ENCODE measurements at places on chromosomes 1 and 21.
A peak's percentile ranks its signal among the peaks of the same experiment; 100 is the strongest.

GRCh38 chr1:206887701-206888100 lies 9.5 kb upstream of the IL24 start:
- DNase-seq, result no peak

DNA sequence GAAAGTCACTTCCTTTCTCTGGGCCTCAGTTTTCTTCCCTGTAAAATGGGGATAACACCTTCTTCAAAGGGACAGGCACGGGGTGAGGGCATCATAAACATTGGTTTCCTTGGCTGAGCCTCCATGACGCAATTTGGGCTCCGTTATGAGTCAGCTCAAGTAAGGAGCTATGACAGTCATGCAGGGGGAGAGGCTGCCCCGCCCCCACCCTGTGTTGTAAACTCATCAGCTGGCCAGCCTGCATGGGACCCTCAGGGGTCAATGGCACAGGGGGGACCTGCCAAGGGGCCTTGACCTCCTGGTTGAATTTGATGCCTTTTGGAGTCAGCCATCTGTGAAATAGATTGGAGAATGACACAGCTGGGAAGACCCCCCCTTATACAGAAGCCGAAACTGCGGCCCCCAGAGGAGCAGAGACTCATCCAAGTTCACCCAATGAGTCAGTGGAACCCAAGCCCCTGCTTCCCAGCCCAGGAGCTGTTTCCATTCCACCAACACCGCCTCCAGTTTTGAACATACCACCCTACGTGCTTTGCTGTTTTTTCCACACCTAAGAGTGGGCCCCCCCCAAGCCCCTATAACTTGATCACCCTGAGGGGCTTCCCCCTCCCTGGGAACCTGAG lies 36.8 kb upstream of the RUNX3 start:
- no peak for DNase-seq

DNA sequence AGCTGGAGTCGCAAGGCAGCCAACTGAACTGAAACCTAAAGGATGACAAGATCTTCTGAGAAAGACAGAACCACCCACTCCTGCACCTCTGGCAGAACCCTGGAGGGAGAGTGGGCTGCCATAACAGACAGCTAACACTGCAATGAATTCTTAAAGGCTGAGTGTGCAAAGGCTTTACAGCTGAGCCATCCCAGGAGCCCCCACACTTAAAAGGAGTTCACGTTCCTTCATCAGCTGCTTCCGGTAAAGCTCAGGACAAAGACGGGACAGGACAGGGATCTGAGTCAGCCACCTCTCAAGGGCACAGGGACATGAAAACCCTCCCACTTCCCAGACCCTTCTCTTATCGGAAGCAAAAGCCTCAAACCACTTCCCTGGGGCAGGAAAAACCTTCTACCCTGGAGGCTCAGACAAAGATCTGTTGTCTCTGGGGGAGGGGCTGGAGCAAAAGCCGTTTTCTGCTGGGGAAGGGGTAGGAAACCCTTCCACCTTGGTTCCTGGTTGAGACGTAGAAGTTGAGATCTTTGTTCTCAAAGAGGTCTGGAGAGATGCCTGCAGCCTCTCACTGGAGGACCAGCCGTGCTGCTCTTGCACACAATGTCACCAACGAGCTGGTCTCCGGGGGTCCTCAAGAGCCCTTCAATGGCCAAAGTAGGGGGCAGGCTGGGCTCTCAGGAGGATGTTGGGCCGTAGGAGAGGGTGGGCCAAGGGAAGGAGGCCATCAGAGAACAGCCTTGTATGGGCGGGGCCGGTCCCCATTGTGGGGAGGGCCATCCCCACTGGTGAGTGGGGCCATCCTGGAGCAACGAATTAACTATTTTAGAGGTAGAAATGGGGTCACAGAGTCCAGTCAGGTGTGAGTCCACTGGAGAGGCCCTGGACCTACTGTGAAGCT lies 452.4 kb downstream of the PTPRU start:
- DNase-seq, result no peak

DNA sequence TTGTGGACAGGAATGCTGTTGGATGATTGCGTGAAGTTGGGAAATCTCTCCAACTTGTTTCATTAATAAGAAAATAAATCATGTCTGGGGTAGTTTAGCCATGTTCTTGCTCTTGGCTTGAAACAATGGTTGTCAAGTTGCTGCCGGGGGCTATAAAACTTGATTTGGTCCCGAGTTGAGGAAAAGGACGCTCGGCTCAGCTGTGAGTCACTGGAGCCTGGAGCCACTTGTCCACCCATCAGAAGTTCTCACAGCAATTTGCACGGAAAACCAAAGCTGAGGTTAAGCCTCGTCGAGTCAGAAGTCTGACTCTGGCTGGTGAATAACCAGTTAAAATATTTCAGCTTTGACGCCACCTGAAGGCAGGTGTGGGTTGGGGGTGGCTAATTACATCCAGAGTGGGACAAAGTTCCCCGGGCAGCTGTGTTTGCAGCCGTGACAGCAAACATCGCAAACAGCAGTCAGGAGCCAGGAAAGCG lies 19.7 kb upstream of the RIPK4 start:
- DNase-seq, result no peak

- no peak for DNase-seq
Measured at GRCh38 chr1:215932558-215932957, 365.5 kb downstream of the KCTD3 start.

GRCh38 chr1:13541435-13542215 lies 27.8 kb upstream of the LRRC38 start:
- DNase-seq, result no peak

GRCh38 chr1:89001510-89001909 lies 9.1 kb upstream of the KYAT3 start:
- no peak for DNase-seq

DNA sequence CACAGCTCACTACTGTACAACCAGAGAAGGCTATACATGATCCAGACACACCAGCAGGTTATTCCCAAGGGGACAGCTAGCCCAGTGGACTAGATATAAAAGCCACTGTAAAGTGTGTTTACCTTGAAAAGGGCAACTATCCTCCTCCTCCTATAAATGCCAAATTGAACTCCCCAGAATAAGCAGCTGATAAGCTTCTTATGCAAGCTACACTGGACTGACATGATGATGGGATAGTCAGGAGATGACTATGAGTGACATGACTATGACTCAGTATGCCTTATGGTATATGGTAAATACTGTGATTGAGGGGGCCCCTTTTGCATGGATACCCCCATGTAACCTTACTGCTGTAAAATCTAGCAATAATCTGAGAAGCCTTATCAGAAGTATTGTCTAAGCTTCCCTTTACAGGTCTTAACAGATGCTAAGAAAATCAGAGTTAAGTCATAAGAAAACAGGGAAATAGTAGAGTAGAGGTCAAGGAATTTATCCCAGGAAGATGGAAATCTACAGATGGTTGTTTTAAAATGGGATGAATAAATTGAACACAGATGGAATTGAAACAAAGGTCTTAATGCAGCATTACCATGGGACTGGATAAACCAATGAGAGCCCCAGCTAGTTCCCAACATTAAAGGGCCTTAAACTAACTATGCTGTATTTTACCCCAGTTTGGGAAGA lies 55.8 kb downstream of the TRIM33 start:
- no peak for DNase-seq

DNA sequence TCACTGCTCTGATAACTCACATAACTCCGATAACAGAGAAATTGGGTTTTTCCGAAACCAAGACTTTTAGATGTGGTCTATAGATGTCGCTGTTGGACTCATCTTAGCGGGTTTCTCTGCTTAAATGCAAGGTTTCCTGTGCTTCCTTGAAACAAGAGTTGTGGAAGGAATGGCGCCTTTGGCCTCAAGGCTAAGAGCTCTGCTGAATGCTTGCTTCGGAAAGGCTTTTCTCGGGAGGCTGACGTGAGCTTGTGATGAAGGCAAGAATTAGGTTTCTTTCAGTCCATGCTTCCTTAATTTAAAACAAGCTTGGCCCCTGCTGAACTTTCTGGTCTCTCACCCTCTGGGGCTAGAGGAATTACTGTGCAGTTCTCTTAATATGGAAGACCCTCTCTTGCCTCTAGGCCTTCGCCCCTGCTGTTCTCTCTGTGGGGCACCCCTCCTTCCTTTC lies 113.5 kb downstream of the MAP3K21 start:
- DNase-seq, result peak; percentile 4

DNA sequence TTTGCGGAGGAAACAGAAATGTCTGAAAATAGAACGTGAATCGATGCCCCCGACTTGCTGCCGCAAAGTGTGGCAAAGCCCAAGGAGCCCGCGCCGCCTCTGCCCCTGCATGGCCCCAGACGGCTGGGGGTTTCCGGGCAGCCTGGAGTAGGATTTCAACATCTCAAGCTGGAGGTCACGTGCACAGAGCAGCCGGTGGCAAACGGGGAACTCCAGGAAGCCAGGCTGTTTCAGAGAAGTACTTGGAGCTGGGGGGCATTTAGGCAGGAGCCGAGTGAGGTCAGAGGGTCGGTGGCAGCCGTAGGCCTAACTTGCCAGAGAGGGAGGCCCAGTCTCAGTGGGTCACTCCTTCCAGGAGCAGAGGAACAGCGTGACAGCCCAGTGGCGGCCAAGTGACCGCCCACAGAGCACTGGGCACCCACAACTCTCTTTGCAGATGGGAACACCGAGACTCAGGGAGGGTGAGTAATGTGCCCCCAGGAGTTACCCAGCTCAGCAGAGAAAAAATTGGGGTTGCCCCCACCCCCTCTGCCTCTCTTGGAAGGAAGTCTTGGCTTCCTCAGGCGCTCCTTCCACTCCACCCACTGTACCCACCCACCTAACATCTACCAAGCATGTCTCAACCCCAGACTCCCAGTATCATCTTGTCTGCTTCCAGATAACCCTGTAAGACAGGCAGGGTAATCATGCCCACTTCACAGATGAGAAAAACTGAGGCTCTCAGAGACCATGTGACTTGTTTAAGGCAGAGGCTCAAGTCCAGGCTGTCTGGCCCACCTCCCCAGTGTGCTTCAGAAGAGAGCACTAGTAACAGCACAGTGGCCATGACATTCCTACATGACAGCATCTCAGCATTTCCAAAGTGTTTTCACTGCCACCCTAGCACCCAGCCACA lies 179.4 kb downstream of the HIVEP3 start:
- DNase-seq, result no peak

DNA sequence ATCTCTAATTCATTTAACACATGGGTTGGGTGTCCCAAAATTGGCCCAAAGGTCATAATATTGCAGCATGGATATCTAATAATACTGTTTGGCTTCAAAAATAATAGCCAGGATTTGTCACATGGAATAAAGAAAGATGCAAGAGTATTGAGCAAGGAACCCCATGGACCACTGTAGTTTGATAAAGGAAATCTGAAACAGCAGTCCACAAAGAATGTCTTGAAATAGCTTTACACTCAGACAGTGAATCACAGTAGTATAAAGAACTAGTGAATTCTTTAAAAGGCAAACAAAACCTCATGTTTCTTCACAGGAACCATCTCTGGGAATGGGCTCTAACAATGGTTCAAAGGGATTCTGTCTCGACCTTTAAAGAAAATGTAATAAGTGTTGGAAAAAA lies 576.1 kb upstream of the ZRANB2 start:
- DNase-seq, result no peak

- no peak for DNase-seq
Measured at GRCh38 chr1:204146309-204146708, 5.5 kb downstream of the ETNK2 start.

- no peak for DNase-seq
Measured at GRCh38 chr1:14926229-14926628, 227.3 kb upstream of the TMEM51 start.

GRCh38 chr21:35077975-35078374 lies 28.9 kb upstream of the RUNX1 start:
- no peak for DNase-seq

DNA sequence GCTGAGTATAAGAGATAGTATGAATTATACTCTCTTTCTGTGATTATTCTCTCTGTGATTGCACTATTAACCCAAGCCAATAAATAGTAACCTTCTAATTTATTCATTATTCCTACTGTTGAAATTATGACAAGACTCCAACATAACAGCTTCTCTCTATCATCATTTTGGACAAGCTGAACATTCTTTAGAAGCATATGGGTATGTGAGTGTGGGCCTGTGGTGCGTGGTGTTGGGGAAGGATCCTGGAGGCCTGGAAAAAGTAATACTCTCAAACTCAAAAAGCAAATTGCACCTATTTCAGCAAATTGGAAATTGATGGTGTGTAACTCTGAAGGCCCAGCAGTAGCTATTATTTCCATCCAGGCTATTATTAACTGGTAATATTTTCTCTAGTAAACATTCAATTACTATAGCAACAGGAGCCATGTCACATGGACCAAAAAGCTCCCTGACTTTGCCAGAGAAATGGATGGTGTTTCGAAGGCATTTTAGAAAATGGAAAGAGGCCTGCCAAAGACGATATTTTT lies 502.8 kb downstream of the LTN1 start:
- no peak for DNase-seq

DNA sequence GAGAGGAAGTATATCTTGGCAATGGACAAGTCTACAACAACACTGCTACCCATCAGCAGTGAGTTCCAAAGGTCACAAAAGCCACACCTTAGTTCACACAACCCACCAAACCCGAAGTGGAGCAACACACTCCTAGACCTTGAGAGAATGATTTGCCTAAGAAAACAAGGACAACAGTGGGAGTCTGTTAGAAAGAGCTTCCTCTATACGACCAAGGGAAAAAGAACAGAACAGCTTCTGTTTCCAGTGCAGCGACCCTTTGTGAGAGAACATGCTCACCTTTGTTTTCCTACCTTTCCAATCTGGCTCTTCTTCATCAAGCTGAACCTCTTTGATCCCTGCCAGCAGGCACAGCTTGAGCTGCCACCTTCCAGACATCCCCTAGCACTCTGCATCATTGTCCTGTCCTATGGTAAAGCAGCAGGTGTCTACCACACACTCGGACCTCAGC lies 56.7 kb upstream of the PALMD start:
- no peak for DNase-seq

DNA sequence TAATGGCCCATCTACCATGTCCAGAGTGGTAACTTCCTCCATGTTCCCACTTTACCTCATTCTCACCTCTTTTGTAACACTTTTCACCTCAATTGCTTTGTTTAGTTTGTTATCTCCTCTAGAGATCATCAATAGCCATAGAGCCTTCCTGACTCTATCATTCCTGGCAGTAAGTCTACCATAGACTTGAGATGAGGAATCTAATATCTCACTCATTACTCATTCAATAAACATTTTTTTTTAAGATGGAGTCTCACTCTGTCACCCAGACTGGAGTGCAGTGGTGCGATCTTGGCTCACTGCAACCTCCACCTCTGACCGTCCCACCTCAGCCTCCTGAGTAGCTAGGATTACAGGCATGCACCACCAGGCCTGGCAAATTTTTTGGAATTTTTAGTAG lies 7.1 kb downstream of the NMNAT2 start:
- DNase-seq, result no peak

GRCh38 chr1:42913426-42914091 lies 45.1 kb downstream of the SLC2A1 start:
- DNase-seq, result peak; percentile 83

- no peak for DNase-seq
Measured at GRCh38 chr1:237566581-237566980, 324.1 kb downstream of the ZP4 start.

GRCh38 chr1:212401042-212401441 lies 13.6 kb downstream of the PACC1 start:
- DNase-seq, result no peak

DNA sequence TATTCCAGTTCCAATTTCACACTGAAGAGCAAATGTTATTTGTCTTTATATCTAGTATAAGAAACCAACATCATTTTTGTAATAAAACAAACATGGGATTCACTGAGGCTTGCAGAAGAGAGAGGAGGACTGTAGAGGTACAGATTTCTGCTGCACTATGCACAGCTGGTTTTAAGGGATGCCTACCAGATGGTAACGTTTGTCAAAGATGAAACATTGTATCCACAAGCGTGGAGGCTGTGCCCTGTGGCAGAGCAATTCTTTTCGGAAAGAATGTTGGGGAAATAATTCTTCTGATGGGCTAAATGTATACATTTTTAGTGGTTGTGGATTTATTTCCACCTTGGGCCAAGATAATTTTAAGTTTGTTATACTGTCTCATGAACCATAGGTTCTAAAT lies 272.4 kb downstream of the DUSP10 start:
- no peak for DNase-seq

Measured in hematopoietic multipotent progenitor cell treated with erythropoietin and hydrocortisone succinate and interleukin-3 and kit ligand, for 15 days (in vitro differentiated cells).